ENCODE measurements at places on chromosomes 11 and 22. TPM values are rescaled to one million over a fixed set of nuclear protein-coding genes. Genes with fewer than 3 reads are reported as not detected.

- peaks cover 11% of the 10 kb centered on the region for H3K4me1 ChIP-seq
- no peaks in the 10 kb centered on the region for H3K36me3 ChIP-seq
- H3K4me3 ChIP-seq: no peak overlapping the region
These were observed 1.1 kb downstream of the MLC1 start for GRCh38 chr22:50084080-50084477.

DNA sequence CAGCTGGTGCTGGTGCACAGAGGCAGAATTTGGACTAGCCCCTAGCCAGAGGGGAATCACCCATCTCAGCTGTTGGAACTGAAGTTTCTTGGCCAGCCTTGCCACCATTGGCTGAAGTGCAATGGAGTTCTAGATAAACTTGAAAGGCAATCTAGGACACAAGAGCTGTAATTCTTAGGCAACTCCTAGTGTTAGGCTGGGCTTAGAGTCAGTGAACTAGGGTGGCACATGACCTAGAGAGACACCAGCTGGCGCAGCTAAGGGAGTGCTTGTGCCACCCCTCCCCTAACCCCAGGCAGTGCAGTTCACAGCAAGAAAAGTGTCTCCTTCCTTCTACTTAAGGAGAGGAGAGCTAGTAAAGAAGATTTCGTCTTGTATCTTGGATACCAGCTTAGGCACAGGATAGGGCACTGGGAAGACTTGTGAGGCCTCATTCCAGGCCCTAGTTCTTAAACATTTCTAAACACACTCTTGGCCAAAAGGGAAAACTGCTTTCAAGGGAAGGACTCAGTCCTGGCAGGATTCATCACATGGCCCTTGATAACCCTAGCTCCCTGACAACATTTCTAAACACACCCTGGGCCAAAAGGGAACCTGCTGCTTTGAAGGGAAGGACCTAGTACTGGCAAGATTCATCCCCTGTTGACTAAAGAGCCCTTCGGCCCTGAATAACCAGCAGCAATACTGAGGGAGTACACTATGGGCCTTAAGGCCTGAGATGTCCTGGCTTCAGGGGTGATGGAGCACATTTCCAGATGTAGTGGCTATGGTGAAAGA is 53.4 kb downstream of the XRRA1 start:
- DNase-seq: no peak
- H3K27ac ChIP-seq: no peak overlapping the region
- no peaks in the 10 kb centered on the region for H3K27me3 ChIP-seq
- no peaks in the 10 kb centered on the region for H3K4me1 ChIP-seq
- H3K36me3 ChIP-seq: peaks cover 17% of the 10 kb centered on the region

Gene GP1BB
- total RNA-seq: 3.6 TPM

- no peak overlapping the region for H3K4me3 ChIP-seq
- DNase-seq: no peak
- peaks cover 27% of the 10 kb centered on the region for H3K4me1 ChIP-seq
These were observed 5.1 kb upstream of the ARFGAP3 start for GRCh38 chr22:42862045-42862734.

DNA sequence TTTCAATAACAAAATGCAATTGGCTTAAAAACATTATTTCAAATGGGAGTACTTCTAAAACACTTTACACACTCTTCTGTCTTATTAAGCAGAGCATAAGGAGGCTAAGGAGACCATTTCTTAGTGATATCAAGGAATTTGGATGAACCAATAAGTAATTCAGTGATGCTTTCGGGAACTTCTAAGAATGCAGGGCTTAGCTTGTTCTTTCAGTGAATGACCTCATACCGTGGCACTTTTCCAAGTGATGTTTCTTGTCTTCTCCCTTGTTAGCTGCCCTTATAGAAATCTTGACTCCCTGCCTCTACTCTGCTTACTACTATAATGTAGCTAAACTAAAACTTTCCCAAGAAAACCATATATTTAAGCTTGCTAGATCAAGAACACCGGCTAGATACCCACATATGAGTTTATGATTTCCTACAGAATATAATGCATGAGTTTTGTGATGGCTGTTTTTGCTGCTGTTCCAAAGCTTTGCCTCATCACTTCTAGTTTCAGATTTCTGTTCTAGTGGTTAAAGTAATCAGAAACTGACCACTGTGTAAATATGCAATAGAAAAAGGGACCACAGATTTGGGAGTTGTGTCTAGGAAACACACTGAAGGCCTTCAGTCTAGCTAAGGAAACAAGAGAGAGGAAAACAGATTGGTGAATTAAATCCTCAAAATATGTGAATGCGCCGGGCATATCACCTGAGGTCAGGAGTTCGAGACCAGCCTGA is 37.5 kb upstream of the STK33 start:
- no peak overlapping the region for H3K4me3 ChIP-seq
- no peak overlapping the region for H3K27ac ChIP-seq

Gene CAPN5
- 11.7 TPM for total RNA-seq

Gene PNPLA5
- total RNA-seq: not detected

Gene IFITM10
- 3.4 TPM for total RNA-seq

- no peak overlapping the region for H3K27ac ChIP-seq
- peaks cover 12% of the 10 kb centered on the region for H3K27me3 ChIP-seq
- no peaks in the 10 kb centered on the region for H3K4me1 ChIP-seq
- no peak for DNase-seq
- H3K36me3 ChIP-seq: no peaks in the 10 kb centered on the region
- H3K4me3 ChIP-seq: no peak overlapping the region
These were observed 291.8 kb downstream of the MIAT start for GRCh38 chr22:26949193-26949592.

DNA sequence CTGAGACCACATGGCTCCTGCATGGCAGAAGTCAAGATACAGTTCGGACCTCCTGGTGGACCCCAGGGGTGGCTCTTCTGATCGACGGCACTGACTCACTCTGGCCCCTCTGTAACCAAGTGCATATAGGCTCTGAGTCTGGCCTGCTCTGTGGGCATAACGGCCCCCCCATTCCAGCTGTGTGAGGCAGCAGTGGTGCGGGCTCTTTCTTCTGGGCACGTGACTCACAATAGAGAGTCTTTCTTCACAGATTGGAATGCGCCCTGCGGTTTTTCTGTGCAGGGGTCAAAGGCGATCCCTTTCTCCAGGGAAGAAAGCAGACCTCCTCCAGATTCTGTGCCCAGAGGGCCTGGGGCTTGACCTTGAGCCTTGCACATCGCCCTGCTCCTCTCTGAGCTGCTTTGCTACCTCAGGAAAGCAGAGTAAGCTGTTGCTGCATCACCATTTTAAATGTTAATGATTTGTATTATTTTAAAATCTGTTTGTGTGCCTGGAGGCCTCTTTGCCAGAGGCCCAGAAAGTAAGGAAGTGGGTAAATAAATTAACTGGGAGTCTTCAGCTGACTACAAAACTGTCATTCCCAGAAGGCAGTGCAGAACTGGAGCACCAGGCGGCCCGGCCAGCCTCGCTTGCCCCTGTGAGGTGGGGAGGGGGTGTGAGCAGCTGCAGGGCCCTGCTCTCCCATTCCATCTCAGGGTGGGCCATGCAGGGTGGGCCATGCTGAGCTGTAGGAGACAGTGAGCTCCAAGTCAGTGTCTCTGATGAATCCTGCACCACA is 199.0 kb downstream of the GRIK4 start:
- H3K36me3 ChIP-seq: no peaks in the 10 kb centered on the region
- no peak overlapping the region for H3K27ac ChIP-seq
- peak; percentile 60 for DNase-seq
- H3K4me3 ChIP-seq: no peak overlapping the region
- no peaks in the 10 kb centered on the region for H3K27me3 ChIP-seq
- peaks cover 11% of the 10 kb centered on the region for H3K4me1 ChIP-seq

Gene FGF4
- total RNA-seq: not detected

DNA sequence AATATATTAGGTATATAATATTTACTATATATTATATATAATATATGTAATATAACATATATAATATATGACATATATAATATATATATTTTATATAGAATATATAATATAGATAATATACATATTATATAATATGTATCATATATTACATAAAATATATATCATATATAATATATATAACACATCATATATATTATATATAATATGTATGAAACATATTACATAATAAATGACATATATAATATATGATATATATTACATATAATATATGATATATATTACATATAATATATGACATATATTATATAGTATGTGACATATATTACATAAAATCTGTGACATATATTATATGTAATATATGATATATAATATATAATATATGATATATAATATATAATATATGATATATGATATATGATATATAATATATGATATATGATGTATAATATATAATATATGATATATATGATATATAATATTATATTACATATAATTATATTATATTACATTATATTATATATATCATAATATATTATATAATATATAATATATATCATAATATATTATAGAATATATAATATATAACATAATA is 119.5 kb upstream of the RIMBP3 start:
- no peaks in the 10 kb centered on the region for H3K36me3 ChIP-seq
- no peaks in the 10 kb centered on the region for H3K4me1 ChIP-seq
- DNase-seq: no peak
- no peak overlapping the region for H3K4me3 ChIP-seq

GRCh38 chr22:27116312-27117086 is 459.1 kb downstream of the MIAT start:
- no peak overlapping the region for H3K27ac ChIP-seq
- no peak overlapping the region for H3K4me3 ChIP-seq
- peaks cover 4% of the 10 kb centered on the region for H3K4me1 ChIP-seq
- no peaks in the 10 kb centered on the region for H3K36me3 ChIP-seq

DNA sequence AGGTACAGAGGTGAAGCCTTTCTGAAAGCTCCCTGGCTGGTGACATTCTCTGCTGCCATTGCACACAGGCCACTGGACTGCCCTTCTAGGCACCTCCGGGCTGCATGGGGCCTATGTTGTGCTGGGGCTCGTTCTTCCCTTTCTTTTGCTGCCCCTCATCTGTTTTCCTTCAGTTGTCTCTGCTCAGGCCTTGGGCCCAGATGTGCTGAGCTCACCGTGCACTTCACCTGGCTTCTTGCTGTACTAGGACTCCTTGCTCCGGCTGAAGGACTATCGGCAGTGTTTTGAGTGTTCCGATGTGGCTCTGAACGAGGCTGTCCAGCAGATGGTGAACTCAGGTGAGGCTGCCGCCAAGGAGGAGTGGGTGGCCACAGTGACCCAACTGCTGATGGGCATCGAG is 59.4 kb downstream of the CABIN1 start:
- no peaks in the 10 kb centered on the region for H3K4me1 ChIP-seq
- H3K4me3 ChIP-seq: no peak overlapping the region
- H3K36me3 ChIP-seq: no peaks in the 10 kb centered on the region
- no peak overlapping the region for H3K27ac ChIP-seq
- DNase-seq: no peak
- H3K27me3 ChIP-seq: no peaks in the 10 kb centered on the region

DNA sequence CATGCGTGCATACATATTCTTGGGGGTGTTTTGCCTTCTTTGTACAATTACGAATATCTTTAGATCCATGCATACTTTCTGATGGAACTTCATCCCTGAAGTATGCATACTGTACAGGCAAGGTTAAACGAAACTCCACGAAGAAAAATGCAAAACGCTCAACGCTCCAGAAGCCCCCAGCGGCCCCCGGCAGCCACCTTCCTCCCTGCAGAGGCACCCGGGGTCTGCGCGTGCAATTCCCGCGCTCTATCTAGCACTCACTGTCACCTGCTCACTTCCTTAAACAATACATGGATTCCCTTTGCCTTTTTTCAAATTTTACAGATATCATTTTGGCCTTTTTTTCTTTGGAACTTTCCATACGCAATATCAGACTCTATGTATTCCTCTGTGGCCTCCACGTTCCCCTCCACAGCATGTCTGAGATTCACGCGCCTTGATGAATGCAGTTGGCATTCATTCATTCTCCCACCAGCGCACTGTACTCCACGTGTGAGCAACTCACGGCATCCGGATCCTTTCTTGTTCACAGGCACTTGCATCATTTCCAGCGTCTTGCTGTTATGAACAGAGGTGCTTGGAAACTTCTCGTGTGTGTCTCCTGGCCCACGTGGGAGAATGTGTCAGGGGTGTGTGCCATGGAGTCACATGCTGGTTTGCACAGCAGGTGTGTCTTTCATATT is 214.3 kb downstream of the CTTN start:
- H3K36me3 ChIP-seq: no peaks in the 10 kb centered on the region
- H3K27me3 ChIP-seq: no peaks in the 10 kb centered on the region
- H3K4me3 ChIP-seq: no peak overlapping the region
- no peak for DNase-seq
